ENCODE measurements at places on chromosomes 13 and 19.

GRCh38 chr19:5445561-5446055 lies 9.6 kb upstream of the ZNRF4 start:
- peak; percentile 18 for DNase-seq

DNA sequence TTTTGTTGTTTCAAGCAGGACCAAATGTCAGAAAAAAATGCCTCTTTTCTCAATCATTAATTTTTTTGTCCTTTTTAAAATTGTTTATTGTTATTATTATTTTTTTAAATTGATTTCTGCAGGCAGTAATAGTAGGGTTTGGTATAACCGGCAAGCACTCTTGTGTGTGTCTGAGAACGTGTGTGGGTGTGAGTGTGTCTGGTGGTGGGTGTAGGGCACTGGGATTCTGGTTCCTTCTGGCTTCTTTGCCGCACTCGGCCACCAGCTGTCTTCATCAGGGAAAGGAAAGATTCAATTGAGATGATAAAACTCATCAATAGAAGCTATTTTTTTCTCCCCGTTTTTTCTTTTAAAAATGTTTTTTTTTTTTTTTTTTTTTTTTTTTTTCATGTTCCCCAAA lies 56.4 kb downstream of the IER2 start:
- DNase-seq = no peak

DNA sequence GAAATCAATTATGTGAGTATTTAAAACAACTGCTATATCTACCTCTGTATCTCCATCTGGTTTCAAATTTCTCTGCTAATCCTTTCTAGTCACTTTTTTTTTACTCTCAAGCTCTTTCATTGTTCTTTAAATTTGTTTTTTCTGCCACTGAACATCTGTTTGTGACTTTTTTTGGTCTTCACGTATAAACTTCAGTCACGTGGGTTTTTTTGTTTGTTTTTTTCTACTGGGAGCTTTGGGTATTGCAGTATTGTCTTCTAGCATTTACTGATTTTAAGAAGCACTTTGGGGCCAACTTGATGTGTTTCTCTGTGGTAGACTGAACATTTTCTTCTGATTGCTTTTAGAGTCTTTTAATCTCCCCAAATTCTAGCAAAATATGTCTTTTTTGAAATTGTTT lies 262.6 kb upstream of the RXFP2 start:
- peak; percentile 6 for DNase-seq

- no peak for DNase-seq
Measured at GRCh38 chr19:35291259-35291658, 702 bp upstream of the MAG start.

DNA sequence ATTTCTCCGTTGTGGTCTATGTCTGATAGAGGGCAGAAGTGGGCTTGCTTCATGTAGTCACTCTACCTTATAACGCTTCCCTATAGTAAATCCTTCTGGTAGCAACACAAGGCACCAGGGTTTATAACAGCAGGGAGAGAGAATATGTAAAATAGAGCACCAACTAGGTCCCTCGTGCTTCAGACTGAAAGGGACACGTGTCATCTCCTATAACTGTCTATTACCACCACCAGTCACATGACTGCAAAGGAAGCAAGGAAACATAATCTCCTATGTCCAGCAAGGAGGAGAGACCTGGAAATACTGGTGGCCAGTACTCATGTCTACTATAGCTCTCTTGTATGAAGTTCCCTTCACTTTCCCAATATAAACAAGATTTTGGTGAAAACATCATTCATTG lies 79.2 kb downstream of the SLAIN1 start:
- no peak for DNase-seq

GRCh38 chr19:48244281-48244680 lies 11.4 kb downstream of the CARD8 start:
- peak; percentile 38 for DNase-seq

GRCh38 chr13:91805605-91806004 lies 407.2 kb downstream of the GPC5 start:
- no peak for DNase-seq

GRCh38 chr13:26378116-26378515 lies 124.2 kb downstream of the CDK8 start:
- DNase-seq = no peak

- no peak for DNase-seq
Measured at GRCh38 chr13:109725995-109726637, 60.3 kb downstream of the IRS2 start.

GRCh38 chr13:27921961-27922882 lies 2.4 kb downstream of the PDX1 start:
- DNase-seq = no peak

- no peak for DNase-seq
Measured at GRCh38 chr19:47417107-47417745, 2.1 kb downstream of the MEIS3 start.

GRCh38 chr19:6608940-6609339 lies 18.0 kb upstream of the CD70 start:
- no peak for DNase-seq

GRCh38 chr19:8445488-8446001 lies 770 bp downstream of the HNRNPM start:
- peak; percentile 45 for DNase-seq

DNA sequence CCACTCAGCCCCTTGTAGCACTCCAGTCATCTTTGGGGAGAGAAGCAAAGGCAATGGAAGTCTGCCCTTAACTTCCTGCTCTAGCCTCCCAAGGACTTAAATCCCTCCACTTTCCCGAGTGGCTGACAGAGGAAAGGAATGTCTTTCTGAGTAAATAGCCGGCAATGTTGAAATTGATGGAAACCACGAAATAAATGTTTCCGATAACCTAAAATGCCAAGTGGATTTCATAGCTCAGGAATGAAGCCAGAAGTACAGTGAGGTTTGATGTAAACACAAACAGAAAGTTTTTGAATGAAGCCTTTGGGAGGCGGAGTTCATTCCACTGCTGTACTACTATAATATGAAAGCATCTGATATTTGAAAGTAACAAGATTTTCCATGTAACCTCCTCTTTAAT lies 14.0 kb upstream of the TBC1D4 start:
- peak; percentile 94 for DNase-seq

DNA sequence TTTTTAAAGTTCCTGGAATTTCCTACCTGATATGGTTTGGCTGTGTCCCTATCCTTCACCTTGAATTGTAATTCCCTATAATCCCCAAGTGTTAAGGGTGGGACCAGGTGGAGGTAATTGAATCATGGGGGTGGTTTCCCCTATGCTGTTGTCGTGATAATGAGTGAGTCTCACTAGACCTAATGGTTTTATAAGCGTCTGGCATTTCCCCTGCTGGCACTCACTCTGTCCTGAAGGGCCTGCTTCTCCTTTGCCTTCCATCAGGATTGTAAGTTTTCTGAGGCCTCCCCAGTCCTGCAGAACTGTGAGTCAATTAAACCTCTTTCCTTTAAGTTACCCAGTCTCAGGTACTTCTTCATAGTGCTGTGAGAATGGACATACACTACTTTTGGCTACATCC lies 298.7 kb downstream of the HS6ST3 start:
- no peak for DNase-seq

GRCh38 chr19:45283443-45284033 lies 32.5 kb downstream of the MARK4 start:
- peak; percentile 62 for DNase-seq

- DNase-seq = no peak
Measured at GRCh38 chr19:3137119-3137518, 1.3 kb downstream of the GNA15 start.

GRCh38 chr19:38699027-38699346 lies 45.3 kb downstream of the CAPN12 start:
- peak; percentile 37 for DNase-seq

- DNase-seq = no peak
Measured at GRCh38 chr19:58400316-58400915, 5.0 kb downstream of the RNF225 start.

GRCh38 chr19:41616792-41617621 lies 9.9 kb downstream of the CEACAM4 start:
- peak; percentile 19 for DNase-seq

GRCh38 chr13:106139377-106139776 lies 396.1 kb downstream of the EFNB2 start:
- peak; percentile 74 for DNase-seq

DNA sequence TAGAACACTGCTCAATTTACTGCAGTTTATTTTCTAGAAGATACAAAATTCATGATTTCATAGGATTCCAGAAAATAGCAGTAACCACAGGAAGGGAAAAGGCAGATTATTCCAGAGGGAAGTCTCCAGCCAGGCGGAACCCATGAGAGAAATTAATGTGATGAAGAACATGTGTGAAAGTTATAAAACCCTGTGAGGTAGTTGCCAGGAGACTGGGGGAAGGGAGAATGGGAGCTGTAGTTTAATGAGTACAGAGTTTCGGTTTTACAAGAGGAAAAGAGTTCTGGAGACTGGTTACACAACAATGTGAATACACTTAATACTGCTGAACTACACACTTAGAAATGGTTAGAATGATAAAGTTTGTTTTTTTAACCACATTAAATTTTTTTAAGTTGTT lies 14.2 kb upstream of the PDX1 start:
- DNase-seq = no peak

GRCh38 chr13:40549500-40550094 lies 116.8 kb downstream of the FOXO1 start:
- DNase-seq = peak; percentile 38

- DNase-seq = no peak
Measured at GRCh38 chr13:105452895-105453294, 1082.6 kb downstream of the EFNB2 start.

DNA sequence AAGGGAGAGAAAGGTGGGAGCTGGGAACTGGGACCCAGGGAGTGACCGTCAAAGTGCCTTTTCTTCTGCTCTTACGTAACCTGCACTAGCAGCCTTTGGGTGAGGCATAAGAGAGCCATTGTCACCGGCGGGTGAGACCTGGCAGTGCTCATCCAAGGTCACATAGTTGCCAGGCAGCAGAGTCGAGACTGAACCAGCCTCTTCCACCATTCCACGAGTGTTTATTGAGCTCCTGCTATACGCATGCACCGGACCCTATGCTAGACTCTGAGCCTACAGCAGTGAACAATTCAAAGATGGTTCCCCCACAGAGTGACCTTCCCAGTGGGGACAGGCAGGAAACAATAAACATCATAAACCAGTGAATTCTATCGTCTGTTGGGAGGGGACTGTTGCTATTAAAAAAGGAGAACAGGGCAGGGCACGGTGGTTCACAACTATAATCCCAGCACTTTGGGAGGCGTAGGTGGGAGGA lies 18.6 kb upstream of the STRN4 start:
- DNase-seq = no peak

GRCh38 chr19:50803633-50804419 lies 13.6 kb downstream of the ACP4 start:
- peak; percentile 18 for DNase-seq

DNA sequence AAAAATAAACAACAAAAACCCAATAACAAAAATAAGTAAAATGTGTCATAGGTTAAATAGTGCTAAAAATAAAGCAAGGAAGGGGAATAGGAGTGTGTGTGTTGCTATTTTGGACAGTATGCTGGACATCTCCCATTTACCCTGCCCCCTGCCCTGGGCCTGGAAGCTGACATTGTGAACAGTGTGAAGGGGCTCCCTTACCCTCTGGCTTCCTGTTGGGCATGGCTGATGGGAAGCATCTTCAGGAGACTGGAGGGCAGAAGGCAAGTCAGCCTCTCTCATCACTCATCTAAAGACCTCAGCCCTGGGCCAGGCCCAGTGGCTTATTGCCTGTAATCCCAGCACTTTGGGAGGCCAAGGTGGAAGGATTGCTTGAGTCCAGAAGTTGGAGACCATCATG lies 26.7 kb downstream of the KCTD15 start:
- no peak for DNase-seq

- peak; percentile 28 for DNase-seq
Measured at GRCh38 chr13:31951215-31951678, 80.3 kb upstream of the FRY start.

- peak; percentile 72 for DNase-seq
Measured at GRCh38 chr13:23750383-23751121, 138.6 kb downstream of the MIPEP start.

DNA sequence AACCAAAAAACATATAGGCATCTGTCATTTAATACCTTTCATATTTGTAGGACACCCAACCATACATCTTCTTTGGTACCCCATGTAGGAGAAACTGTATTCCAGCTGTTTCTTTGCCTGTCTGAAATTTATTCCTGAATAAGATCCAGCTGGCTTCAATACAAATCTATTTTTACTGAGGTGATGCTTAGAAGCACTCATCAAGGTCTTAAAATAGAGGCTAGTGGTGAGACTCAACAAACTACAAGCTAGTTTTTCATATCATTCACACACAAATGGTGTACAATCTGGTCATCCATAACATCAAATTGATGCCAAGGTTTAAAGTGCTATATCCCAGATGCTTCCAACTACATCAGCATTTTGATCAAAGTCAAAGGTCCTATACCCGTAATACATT lies 1071.3 kb upstream of the MIR17HG start:
- no peak for DNase-seq

DNA sequence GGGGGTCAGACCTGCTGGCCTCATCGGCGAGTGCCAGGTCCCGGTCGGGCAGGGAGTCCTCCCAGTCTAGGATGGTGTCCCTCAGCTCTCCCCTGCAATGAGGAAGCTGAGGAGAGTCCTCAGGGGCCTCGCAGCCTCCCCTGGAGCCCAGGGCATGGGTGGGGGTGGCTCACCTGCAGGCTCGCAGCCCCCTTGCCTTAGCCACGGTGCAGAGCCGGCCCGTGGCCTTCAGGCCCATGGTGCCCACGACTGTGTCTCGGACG lies 6.8 kb downstream of the SIRT6 start:
- no peak for DNase-seq

GRCh38 chr19:55620410-55621204 lies 3.8 kb downstream of the ZNF784 start:
- peak; percentile 41 for DNase-seq

DNA sequence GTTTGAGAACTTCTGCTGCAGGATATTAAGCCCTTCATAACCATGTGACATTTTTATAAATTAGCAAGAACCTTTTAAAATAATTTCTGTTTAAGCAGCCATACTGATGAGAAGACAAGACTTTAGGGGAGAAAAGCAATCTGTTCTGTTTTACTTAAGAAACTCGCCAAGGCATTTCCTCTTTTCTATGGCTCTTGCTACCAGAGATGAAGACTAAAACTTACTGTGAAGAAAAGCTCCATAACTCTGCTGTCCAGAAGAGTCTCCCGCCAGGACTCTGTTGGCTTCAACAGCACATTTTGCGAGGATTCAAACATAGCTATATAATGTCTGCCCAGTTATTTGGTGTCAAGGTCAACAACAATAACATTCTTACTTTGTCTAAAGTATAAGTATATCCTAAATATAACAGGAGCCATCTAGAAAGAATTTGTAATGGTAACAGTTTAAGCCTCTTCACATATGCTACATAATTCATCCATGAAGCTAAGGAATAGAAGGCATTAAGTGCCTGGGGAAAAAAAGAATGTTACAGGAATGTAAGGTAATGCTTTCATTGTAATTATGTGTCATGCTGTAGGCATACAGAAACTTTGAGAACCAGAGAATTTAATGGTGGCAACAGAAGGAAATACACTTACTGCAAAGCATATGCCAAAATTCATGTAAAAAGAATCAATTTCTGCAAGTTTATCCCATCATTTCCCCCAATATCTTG lies 53.2 kb upstream of the EEF1AKMT1 start:
- peak; percentile 21 for DNase-seq

- DNase-seq = no peak
Measured at GRCh38 chr19:29085630-29086029, 127.3 kb downstream of the UQCRFS1 start.
